ENCODE measurements at places on chromosomes 6 and 20.

GRCh38 chr20:697826-698225, 22.2 kb upstream of the SCRT2 start:
- DNase-seq: no peak

DNA sequence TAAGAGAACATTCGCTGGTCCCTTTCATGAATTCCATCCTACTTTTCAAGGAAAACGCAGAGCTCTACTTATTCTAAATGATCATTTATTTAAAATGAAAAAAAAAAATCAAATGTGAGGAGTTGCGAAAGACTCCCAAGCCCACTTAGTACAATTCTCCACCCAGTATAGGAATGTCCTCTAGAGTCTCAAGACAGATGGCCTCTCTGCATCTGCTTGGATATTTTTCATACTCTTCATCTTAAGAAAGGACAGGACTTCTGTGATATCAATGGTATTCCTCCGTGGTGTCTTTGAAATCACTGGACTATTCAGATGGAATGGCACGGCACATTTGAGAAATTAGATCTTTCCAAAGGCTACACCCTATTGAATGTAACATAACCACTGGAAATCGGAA, 107.1 kb downstream of the PTPRK start:
- no peak for DNase-seq

DNA sequence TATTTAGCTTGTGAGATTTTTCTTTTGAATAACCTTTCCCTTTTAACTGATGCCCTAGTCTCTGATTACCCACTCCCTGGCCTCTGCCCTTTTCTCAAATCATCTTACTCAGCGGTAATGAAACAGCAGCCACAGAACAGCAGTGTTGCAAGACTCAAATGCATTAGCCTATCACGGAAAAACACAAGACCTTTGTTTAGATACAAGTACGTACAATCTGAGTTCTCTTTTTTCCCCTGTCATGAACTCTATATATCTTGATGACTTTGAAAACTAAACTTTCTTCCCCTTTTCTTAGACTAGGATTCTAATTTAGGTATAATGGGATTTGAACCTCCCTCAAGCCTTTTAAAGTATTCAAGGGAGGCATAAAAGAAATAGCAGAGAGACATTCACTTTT, 1034.9 kb downstream of the EYS start:
- no peak for DNase-seq

- DNase-seq: no peak
These were observed 222.8 kb upstream of the RUNX2 start for GRCh38 chr6:45105170-45105820.

DNA sequence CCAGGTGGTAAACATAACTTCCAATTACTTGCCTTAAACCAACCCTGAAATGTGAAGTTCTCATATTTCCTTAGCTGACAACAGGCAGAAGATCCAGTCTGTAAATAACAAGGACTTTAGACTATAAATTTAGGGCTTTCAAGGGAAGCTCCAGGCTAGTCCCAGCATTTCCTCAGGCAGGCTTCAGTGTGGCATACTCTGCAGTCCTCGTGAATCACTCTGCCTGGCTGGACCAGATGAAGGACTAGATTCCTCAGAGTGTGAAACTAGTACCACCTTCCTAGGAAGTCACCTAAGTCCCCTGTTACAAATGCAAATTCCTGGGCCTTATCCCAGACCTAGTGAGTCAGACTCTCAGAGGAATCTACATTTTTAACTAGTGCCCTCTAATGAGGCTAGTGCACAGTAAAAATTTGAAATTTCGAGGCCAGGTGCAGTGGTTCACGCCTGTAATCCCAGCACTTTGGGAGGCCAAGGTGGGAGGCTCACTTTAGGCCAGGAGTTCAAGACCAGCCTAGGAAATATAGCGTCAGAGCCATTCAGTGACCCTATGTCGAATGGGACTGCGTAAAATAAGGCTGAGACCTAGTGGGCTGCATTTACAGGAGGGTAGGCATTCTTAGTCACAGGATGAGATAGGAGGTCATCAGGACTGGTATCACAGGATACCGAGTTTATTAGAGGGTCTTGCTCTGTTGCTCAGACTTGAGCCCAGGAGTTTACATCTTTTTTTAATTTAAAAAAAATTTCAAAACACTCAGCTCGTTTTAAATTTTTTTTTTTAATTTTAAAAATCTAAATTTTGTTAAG, 279.6 kb upstream of the JARID2 start:
- no peak for DNase-seq

DNA sequence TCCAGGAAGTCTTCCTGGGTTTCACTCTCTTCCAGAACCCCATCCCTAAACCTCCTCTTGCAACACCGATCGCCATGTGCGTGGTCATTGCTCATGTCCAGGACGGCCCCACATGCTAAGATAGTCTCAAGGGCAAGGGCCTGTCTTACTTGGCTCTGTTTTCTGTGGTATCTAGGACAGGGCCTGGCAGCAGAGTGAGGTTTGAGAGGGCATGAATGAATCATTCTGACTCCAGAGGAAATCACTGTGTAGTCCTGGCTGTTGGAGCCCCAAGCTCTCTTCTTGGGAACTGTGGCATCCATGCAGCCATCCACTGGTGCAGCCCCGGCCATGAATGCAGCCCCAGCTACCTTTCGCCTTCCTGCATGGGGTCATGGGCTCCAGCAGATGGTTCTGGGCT, 12.4 kb downstream of the SIRPA start:
- DNase-seq: no peak

- DNase-seq: no peak
These were observed 58.8 kb upstream of the CD83 start for GRCh38 chr6:14058735-14059134.

DNA sequence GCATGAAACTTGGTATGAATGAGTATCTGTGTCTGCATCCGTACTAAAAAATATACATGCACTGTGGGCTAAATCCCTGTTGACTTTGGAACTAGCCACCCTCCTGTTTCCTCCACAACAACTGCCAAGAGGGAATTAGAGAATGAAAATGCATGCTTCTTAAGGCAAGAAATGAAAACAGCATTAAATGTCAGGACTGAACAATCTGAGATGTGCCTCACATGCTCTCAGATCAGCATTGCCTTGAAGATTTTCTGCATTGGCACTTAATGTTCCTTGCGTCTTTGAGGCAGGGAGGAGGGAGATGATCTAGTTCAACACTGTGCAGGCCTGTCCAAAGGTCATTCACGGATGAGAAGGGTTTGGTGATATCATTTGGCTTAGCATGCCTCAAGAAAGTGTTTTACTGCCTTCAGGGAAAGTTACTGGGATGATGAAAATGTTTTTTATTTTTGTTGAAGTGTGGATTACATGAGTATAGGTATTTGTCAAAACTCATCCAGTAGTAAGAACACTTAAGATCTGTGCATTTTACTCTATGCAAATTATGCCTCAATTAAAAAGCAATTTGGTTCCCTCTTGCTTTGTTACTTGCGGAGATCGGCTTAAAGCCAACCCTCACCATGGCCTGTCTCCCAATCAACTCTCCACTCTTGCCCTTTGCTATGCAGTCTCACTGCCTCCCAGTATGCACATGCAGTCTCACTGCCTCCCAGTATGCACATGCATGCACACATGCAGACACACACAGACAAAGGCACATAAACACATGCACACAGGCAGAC, 47.5 kb upstream of the RIN2 start:
- no peak for DNase-seq

- no peak for DNase-seq
These were observed 156.2 kb upstream of the JARID2 start for GRCh38 chr6:15089569-15090144.

GRCh38 chr6:117371492-117371891, 54.2 kb downstream of the ROS1 start:
- DNase-seq: no peak

DNA sequence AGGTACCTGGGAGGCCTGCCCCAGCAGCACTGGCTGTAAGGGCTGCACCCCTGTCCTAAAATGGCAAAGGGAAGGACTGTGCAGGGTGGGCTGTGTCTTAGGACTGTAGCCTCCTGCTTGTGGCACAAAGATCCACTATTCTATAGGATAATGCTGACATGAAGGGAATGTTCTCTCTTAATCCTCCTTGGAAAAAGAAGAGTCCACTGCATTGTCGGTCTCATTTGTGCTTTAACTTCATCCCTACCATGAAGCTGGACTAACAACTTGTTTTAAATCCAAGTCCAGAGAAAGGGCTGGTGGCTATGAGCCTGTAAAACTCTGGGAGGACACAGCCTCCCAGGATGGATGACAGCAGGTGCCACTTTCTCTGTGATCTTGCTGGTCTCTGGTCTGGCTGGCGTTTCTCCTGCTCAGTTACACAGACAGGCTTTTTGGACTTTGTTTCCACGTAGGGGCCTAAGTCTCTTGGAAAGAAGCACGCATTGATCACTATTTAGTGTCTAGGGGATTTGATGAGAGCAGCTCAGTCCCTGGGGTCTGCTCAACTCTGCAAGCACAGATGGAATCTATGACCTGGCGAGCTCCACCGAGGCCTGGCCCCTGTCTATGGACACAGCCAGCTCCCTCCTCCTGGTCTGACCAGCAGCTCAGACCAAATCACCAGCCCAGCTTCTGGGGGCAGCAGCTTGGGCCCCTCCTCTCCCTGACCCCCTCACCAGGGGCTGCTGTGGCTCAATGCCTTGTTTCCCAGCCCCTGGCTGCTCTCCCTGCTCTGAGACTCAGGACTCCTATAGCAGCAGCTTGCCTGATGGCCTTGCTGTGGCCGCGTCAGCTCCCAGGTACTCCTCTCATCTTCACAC, 4.8 kb downstream of the CST3 start:
- no peak for DNase-seq

GRCh38 chr6:160367798-160368547, 19.8 kb downstream of the SLC22A3 start:
- no peak for DNase-seq

DNA sequence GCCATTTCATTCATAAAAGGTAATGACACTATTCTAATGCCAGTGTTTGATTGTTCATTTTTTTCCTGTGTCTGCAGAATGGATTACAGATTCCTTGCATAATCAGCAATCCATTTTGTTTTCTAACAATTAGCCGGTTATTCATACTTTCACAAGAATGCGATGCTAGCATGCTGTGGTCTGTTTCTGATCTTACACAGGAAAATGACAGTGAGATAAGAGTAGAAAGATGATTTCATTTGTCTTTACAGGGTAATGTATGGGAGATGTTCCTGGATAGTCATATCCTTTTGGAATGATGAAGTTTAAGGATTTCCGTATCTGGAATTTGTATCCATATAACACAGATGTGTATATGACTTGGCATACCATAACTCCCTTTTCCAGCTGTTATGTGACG, 207.3 kb downstream of the FARS2 start:
- DNase-seq: no peak

DNA sequence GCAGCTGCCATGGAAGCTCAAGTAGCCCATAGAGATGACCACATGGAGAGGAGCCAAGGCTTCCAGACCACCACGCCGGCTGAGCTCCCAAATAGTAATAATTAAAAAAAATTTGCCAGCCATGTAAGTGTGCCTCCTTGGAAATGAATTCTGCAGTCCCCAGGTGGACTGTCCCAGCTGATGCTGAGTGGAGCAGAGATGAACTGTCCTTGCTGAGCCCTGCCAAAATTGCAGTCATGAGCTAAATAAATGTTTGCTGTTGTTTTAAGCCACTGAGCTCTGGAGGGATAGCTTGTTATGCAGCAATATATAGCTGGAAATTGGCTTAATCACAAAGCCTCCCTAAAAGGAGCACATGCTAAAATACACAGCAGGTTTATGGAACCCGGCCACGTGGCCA, 55.6 kb upstream of the SNRPB2 start:
- DNase-seq: no peak

- no peak for DNase-seq
These were observed 16.1 kb upstream of the CTCFL start for GRCh38 chr20:57540890-57541580.

GRCh38 chr6:30194797-30195690, 18.2 kb downstream of the TRIM26 start:
- no peak for DNase-seq

DNA sequence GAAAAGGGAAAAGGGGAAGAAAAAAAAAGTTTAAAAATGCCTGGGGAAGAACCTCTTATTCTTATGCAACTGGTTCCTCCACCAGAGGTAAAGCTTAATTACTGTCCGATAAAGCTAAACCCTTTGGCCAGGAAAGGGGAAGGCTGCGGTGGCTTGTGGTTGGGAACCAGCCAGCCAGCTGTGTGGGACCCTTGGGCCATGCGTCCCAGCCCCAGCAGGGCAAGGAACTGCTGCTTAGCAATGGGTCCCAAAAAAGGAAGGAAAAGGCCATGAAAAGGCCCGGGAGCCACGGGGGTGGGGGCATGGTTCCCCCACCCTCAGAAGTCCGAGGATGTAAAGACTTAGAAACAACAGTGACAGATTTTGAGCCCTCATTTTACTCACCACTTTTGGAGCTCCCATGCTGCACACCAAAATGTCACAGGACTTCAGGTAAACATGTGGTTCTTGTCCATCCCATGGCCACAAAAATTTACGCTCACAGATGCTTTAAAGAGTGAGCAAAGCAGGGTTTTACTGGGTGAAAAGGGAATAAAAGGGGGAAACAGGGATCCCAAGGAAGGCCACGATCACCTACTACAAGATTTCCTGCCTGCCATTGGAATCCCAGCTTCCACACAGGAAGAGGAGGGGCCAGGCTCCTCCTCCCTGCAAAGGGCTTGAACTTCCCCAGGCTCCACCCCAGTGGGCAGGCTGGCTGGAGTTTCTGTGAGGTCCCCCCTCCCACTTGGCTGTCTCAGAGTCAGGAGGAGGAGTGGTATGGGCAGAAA, 1234.7 kb upstream of the GJE1 start:
- no peak for DNase-seq

All from NCI-H2107 (cell line).